ENCODE measurements at places on chromosomes 16 and 17. TPM values are rescaled to one million over a fixed set of nuclear protein-coding genes. Genes with fewer than 3 reads are reported as not detected.

DNA sequence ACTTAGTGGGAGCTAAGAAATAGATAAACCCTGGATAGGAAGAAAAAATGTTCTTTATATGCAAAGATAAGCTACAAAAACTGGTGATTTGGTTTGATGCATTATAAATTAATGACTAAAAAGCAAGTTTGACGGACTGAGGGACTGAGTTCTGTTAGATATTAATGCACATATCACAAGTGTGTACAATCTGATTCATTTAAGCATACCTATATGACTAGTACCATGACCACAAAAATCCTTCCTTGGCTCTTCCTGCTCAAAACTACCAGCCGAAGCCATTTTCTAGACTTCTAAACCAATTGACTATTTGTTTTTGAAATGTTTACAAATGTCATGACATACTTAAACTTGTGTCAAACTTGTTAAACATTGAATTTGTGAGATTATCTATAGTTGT lies 374.5 kb upstream of the MON1B start:
- H3K4me1 ChIP-seq: no peaks in the 10 kb centered on the region
- no peaks in the 10 kb centered on the region for H3K27me3 ChIP-seq
- H3K4me3 ChIP-seq: no peak overlapping the region
- H3K36me3 ChIP-seq: no peaks in the 10 kb centered on the region
- H3K27ac ChIP-seq: no peak overlapping the region

GRCh38 chr16:48081656-48082055 lies 74.1 kb downstream of the ABCC12 start:
- H3K4me3 ChIP-seq: no peak overlapping the region
- H3K36me3 ChIP-seq: no peaks in the 10 kb centered on the region
- no peaks in the 10 kb centered on the region for H3K4me1 ChIP-seq
- no peaks in the 10 kb centered on the region for H3K27me3 ChIP-seq
- DNase-seq: no peak

The SLC16A3 gene
- 42.1 TPM for total RNA-seq

DNA sequence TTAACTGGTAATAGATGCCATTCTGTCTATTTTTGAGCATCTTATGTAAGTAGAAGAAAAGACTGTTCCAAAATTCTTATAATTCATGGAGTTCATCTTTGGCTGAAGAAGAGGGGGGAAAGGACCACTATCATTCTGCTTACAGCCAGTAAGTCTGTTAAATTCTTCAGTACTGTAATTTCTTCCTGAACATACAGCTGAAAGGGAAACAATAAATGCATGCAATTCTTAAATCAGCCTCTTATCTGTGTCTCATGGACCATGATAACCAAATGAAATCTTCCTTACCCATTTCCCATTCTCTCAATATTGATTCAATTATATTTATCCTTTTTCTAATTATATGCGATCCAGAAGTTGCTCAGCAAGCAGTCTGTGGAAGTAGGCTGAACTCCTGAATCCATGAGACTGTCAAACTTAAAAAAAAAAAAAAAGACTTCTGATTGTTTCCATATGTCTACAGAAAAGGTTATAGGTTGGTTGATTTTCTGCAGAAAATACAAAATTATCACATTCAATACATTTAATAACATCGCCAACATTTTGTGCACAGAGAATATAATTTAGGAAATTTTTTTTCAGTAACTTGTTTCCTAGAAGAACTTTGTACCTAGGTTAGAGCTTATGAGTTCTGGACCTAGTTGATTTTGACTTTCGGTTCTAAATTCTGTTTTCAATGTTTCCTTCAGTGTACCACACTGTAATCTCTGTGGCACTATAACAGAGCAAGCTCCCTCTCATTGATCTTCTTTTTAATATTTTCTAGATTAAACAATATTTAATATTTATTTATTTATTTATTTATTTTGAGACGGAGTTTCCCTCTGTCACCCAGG lies 1.2 kb upstream of the ABCA9 start:
- DNase-seq: no peak
- no peaks in the 10 kb centered on the region for H3K27me3 ChIP-seq
- no peak overlapping the region for H3K27ac ChIP-seq
- peaks cover 11% of the 10 kb centered on the region for H3K4me1 ChIP-seq

DNA sequence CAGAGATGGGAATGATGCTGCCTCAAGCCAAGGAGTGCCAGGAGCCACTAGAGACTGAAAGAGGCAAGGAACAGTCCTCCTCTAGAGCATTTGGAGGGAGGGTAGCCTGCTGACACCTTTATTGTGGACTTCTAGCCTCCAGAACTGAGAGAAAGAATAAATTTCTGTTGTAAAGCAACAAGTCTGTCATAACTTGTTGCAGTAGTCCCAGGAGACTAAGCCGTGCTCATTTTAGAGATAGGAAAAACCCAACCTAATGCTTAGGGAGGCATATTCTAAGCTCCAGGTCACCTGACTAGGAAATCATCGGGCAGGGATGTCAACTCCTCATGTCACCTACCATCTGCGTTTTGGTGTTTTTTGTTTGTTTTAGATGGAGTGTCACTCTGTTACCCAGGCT lies 345.4 kb upstream of the EEF2KMT start:
- H3K4me1 ChIP-seq: no peaks in the 10 kb centered on the region
- H3K4me3 ChIP-seq: no peak overlapping the region

- H3K4me3 ChIP-seq: no peak overlapping the region
- peaks cover 18% of the 10 kb centered on the region for H3K36me3 ChIP-seq
- no peak overlapping the region for H3K27ac ChIP-seq
- no peak for DNase-seq
Observed at GRCh38 chr17:79833744-79834564, 5.3 kb downstream of the CBX4 start.

GRCh38 chr17:27570578-27570914 lies 60.4 kb upstream of the LGALS9 start:
- no peak overlapping the region for H3K27ac ChIP-seq
- no peaks in the 10 kb centered on the region for H3K27me3 ChIP-seq
- no peak overlapping the region for H3K4me3 ChIP-seq
- H3K36me3 ChIP-seq: no peaks in the 10 kb centered on the region

- peak; percentile 81 for DNase-seq
- no peaks in the 10 kb centered on the region for H3K36me3 ChIP-seq
- no peak overlapping the region for H3K27ac ChIP-seq
- no peak overlapping the region for H3K4me3 ChIP-seq
- H3K27me3 ChIP-seq: no peaks in the 10 kb centered on the region
Observed at GRCh38 chr17:63961355-63962212, 11.1 kb downstream of the SCN4A start.

- H3K36me3 ChIP-seq: peaks cover 19% of the 10 kb centered on the region
- H3K4me1 ChIP-seq: no peaks in the 10 kb centered on the region
- H3K4me3 ChIP-seq: no peak overlapping the region
- DNase-seq: no peak
Observed at GRCh38 chr17:64596988-64597387, 65.1 kb downstream of the SMURF2 start.

- H3K4me3 ChIP-seq: no peak overlapping the region
- DNase-seq: no peak
- peaks cover 2% of the 10 kb centered on the region for H3K4me1 ChIP-seq
- H3K36me3 ChIP-seq: peaks cover 35% of the 10 kb centered on the region
- H3K27ac ChIP-seq: no peak overlapping the region
Observed at GRCh38 chr16:28874406-28874805, 3.9 kb upstream of the ATP2A1 start.

GRCh38 chr16:87982581-87983041 lies 31.4 kb downstream of the BANP start:
- no peak overlapping the region for H3K27ac ChIP-seq
- H3K4me3 ChIP-seq: no peak overlapping the region
- no peak for DNase-seq

The SOX8 gene
- total RNA-seq: 0.15 TPM

- H3K27ac ChIP-seq: no peak overlapping the region
- H3K4me1 ChIP-seq: peaks cover 6% of the 10 kb centered on the region
- no peaks in the 10 kb centered on the region for H3K27me3 ChIP-seq
- no peak for DNase-seq
Observed at GRCh38 chr17:79077587-79077986, 3.0 kb downstream of the ENGASE start.

GRCh38 chr17:29911641-29912177 lies 18.3 kb downstream of the SSH2 start:
- H3K4me3 ChIP-seq: no peak overlapping the region
- no peak for DNase-seq
- no peaks in the 10 kb centered on the region for H3K27me3 ChIP-seq
- H3K4me1 ChIP-seq: no peaks in the 10 kb centered on the region
- no peak overlapping the region for H3K27ac ChIP-seq

GRCh38 chr17:19590912-19591551 lies 57.4 kb downstream of the SLC47A1 start:
- H3K4me1 ChIP-seq: peaks cover 13% of the 10 kb centered on the region
- peak; percentile 10 for DNase-seq
- H3K27ac ChIP-seq: no peak overlapping the region
- H3K36me3 ChIP-seq: no peaks in the 10 kb centered on the region

The TANGO6 gene
- total RNA-seq: 20.5 TPM

The CLEC18B gene
- 0.67 TPM for total RNA-seq

GRCh38 chr17:3907483-3908216 lies 8.6 kb downstream of the P2RX1 start:
- DNase-seq: no peak
- no peak overlapping the region for H3K27ac ChIP-seq
- no peaks in the 10 kb centered on the region for H3K36me3 ChIP-seq

- no peak for DNase-seq
- no peaks in the 10 kb centered on the region for H3K36me3 ChIP-seq
- no peak overlapping the region for H3K4me3 ChIP-seq
- no peaks in the 10 kb centered on the region for H3K27me3 ChIP-seq
Observed at GRCh38 chr16:52436339-52437276, 110.3 kb downstream of the TOX3 start.

The PRSS27 gene
- not detected for total RNA-seq

The BCO1 gene
- not detected for total RNA-seq

DNA sequence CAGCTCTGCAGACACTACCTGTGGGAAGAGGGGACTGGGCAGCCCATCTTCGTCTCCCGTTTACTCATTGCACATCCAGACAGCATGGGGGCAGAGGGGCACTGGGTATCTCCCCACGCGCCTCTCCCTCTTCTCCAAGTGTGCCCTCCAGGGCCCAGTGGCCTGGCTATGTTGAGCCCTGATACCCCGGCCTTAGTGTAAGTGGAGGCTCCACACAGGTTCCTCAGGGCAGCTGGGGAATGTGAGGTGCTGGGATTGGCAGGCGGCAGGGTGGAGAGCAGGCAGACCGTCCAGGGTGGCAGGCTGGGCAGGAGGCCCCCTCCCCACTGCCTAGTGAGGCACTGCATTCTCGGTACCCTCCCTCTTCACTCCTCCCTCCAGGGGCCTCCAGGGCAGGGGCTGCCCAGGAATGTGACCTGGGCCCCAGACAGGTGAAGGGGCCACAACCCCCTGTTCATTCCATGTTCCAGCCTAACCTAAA lies 13.2 kb upstream of the NAGLU start:
- peaks cover 30% of the 10 kb centered on the region for H3K4me1 ChIP-seq
- DNase-seq: no peak
- H3K4me3 ChIP-seq: no peak overlapping the region
- no peak overlapping the region for H3K27ac ChIP-seq
- no peaks in the 10 kb centered on the region for H3K27me3 ChIP-seq

- no peaks in the 10 kb centered on the region for H3K36me3 ChIP-seq
- H3K4me3 ChIP-seq: no peak overlapping the region
- H3K27ac ChIP-seq: no peak overlapping the region
- no peak for DNase-seq
Observed at GRCh38 chr16:24208710-24209109, 47.4 kb upstream of the CACNG3 start.

- H3K4me1 ChIP-seq: no peaks in the 10 kb centered on the region
- no peaks in the 10 kb centered on the region for H3K27me3 ChIP-seq
- no peaks in the 10 kb centered on the region for H3K36me3 ChIP-seq
- DNase-seq: no peak
- H3K4me3 ChIP-seq: no peak overlapping the region
- H3K27ac ChIP-seq: no peak overlapping the region
Observed at GRCh38 chr17:37276475-37276874, 99.3 kb upstream of the C17orf78 start.

GRCh38 chr17:63514974-63515373 lies 8.2 kb upstream of the KCNH6 start:
- H3K27me3 ChIP-seq: no peaks in the 10 kb centered on the region
- no peak for DNase-seq
- no peaks in the 10 kb centered on the region for H3K36me3 ChIP-seq
- H3K4me3 ChIP-seq: no peak overlapping the region
- H3K27ac ChIP-seq: no peak overlapping the region
- H3K4me1 ChIP-seq: no peaks in the 10 kb centered on the region

The FLII gene
- total RNA-seq: 242 TPM

DNA sequence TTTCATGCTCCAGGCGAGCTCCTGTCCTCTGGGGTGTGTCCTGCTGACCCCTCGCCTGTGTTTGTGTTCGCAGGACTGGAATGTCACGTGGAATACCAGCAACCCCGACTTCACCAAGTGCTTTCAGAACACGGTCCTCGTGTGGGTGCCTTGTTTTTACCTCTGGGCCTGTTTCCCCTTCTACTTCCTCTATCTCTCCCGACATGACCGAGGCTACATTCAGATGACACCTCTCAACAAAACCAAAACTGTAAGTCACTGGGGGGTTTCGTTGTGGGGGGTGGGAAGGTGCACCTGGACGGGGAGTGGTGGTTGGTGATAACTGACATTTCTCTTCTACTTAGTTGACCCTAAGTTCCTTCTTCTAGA lies 58.3 kb downstream of the ABCC1 start:
- H3K36me3 ChIP-seq: no peaks in the 10 kb centered on the region
- DNase-seq: peak; percentile 62
- H3K4me3 ChIP-seq: no peak overlapping the region

GRCh38 chr17:50129353-50129727 lies 620 bp downstream of the SAMD14 start:
- peak overlapping the region; percentile 32 for H3K4me3 ChIP-seq
- peaks cover 2% of the 10 kb centered on the region for H3K36me3 ChIP-seq
- peaks cover 5% of the 10 kb centered on the region for H3K27me3 ChIP-seq

- no peaks in the 10 kb centered on the region for H3K36me3 ChIP-seq
- H3K27me3 ChIP-seq: no peaks in the 10 kb centered on the region
- DNase-seq: peak; percentile 83
- no peak overlapping the region for H3K27ac ChIP-seq
- H3K4me1 ChIP-seq: peaks cover 3% of the 10 kb centered on the region
Observed at GRCh38 chr16:29700253-29700987, 21.4 kb downstream of the QPRT start.

The SNX20 gene
- total RNA-seq: 1.2 TPM
